ENCODE measurements at places on chromosomes 4 and X.

- no peak for DNase-seq
These were observed 49.0 kb upstream of the TRAM1L1 start for GRCh38 chr4:117134386-117134785.

GRCh38 chrX:84710611-84711010, 208.4 kb upstream of the HDX start:
- no peak for DNase-seq

GRCh38 chr4:112589206-112589605, 47.5 kb downstream of the ZGRF1 start:
- DNase-seq, result no peak

DNA sequence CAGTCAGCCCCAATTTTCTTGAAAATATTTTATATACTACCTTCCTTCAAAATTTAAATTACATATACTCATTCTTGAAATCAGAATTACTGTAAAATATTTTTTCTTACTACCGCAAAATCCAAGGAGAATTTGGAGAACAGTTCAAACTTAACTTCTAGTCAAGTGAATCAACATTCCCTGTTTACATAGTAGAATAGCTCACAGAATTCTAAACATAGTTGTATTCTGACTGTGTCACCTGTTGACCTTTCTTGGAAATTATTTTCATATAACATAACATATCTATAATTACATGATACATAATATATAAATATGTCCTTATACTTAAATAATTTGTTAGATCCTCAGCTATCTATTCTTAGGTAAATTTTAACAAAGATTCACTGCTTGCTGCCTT, 31.0 kb upstream of the FGF5 start:
- DNase-seq, result no peak

DNA sequence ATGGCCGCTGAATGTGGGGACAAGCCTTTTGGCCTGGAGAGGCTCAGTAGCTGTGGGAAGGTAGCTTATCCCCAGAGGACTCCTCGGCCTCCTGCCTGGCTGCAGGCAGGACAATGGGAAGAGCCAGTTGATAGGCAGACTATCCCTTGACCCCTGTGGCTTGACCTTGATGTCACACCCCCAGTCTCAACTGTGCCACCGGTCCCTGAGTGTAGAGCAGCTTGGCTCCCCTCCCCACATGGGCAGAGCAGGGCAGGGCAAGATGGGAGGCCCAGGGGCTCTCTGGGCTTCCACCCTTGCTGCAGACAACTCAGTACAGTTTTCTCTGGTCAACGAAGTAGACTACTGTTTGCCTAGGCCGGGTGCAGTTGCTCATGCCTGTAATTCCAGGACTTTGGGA, 25.7 kb downstream of the SYAP1 start:
- DNase-seq, result no peak

DNA sequence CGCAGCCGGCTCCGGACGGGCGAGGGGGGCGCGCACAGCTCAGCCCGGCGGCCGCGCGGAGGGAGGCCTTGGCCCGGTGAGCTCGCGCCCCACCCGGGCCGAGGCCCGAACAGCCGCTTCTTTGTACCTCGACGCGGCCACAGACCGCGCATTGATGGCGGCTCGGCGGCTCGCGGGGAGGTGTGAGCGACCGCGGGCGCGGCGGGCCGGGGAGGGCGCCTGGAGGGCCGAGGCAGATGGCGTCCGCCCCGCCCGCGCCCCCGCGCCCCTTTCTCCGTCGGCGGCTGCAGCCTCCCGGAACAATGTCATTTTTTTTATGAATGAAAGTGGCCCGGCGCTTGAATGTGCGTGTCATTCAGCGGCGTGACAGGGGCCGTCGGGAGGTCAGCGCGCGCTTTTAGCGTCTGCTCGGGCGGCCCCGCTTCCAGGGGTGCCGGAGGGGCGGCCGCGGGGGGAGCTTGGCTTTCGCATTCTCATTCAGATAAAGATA, 1.8 kb downstream of the FGFR3 start:
- no peak for DNase-seq

- no peak for DNase-seq
These were observed 239.5 kb upstream of the GPC4 start for GRCh38 chrX:133654811-133655210.

DNA sequence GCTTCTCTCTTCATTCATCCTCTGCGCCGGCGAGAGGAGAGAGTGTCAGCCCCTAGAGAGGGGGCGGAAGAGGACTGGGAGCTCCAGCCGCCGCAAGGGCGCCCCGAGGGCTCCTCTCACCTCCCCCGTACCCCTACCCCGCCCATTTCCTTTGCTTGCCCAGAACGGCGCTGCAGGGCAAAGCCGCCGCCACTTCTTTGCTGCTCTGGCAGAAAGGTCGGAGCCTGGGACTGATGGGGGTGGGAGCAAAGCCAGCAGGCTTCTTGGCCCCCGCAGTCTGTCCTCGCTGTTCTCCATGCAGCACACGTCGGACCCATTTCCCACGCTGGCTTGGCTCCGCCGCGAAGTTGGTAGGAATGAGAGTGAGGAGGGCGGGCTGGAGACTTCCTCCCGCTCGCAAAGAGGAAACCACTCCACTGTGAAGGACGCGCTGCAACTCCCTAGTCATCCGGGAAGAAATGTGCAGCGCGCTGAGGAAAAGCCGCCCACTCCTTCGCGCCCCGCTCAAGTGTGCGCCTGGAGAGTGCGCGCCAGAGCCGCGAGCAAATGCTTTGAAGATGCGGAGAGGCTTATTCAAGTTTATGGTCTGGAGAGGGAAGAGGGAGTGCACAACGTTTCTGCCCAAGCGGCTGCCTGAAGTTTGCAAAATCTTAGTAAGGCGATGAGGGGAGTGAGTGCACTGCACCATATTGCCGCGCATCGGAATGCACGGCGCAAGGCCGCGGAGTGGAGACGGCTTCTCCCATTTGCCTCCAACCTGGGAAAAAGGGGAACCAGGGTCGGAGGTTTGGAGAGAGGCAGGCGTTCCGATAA, 2.8 kb upstream of the PCDH7 start:
- DNase-seq, result no peak

DNA sequence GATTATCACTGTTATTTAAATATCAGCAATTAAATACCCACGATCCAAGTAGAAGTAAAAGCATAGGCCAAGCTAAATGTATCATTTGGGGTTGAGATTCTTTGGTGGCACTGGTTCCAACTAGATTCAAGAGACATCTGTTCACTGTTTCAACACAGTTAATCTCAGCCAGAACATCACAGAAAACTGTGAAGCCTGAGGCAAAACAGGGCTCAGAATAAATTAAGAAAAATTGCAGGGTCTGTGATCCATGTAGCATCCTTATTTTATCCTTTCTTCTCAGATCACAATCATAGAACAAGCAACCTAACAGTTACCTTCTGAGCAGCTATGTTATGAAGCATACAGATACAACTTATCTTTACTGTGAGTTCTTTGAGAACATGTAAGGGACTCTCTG, 23.7 kb downstream of the YTHDC1 start:
- no peak for DNase-seq

DNA sequence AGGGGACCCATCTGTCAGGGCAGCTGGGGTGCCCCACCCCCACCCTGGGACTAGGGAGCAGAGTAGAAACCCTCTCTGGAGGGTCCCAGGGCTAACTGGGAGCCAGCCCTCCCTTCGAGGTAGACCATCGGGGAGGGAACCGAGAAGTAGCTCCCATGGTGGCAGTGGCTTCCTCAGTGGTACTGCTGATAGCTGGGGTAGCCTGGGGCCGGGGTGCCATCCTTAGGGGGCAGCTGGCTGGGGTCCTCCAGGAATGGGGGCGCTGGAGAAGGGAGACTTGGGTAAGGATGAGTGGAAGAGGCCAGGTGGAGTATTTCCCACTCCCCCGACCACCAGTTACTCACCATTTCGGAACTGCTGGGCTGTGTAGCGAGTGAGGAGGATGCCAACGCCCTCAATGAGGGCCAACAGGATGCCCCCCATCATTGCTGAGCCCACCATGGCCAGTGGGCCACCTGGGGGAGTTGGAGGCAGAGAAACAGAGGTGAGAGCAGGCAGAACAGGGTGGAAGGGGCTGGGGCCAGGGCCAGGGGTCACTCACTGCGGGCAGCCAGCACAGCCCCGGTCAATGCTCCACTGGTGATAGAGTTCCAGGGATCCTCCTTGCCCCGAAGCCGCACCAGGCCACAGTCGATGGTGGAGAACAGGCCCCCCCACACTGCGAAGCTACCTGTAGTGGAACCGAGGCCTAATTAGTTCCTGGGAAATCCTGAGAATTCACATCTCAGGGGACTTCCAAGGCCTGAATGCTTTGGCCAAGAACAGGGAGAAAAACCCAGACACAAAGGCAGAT, 3.8 kb downstream of the TIMM17B start:
- DNase-seq, result no peak

GRCh38 chrX:34927866-34928265, 14.7 kb upstream of the FAM47B start:
- no peak for DNase-seq

- no peak for DNase-seq
These were observed 177.3 kb upstream of the ETNPPL start for GRCh38 chr4:108940149-108940548.

- no peak for DNase-seq
These were observed 59.3 kb downstream of the MAPK10 start for GRCh38 chr4:86300516-86300915.

DNA sequence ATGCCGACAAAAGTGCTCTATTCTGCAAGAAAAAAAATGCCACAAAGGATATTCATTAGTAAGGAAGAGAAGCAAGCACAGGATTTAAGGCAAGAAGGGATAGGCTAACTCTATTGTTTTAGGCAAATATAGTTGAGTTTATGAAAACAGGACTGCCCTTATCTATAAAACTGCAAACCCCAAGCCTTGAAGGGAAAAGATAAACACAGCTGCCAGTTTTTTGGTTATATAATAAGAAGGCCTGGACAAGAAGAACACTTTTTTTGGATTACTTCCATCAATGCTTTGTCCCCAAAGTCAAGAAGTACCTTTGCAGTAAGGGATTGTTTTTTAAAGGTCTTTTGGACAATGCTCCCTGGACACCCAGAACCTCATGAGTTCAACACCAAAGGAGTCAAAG, 45.4 kb upstream of the WWC2 start:
- DNase-seq, result no peak

- no peak for DNase-seq
These were observed 84.5 kb upstream of the MAML3 start for GRCh38 chr4:140238351-140239056.

DNA sequence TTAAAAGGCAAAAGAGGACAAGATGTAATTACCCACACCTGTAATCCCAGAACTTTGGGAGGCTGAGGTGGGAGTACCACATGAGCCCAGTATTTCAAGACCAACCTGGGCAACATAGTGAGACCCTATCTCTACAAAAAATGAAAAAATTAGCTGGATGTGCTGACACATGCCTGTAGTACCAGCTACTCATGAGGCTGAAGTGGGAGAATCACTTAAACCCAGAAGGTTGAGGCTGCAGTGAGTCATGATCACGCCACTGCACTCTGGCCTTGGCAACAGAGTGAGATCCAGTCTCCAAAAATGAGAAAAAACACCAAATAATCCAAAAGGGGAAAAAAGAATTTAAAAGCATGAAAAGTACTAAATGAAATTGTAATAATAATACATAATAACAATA, 30.8 kb downstream of the NR0B1 start:
- DNase-seq, result no peak

GRCh38 chr4:26331380-26331950, 10.7 kb downstream of the RBPJ start:
- no peak for DNase-seq

GRCh38 chr4:80252427-80252826, 14.0 kb upstream of the FGF5 start:
- DNase-seq, result no peak

GRCh38 chr4:112378243-112378620, 81.1 kb downstream of the ALPK1 start:
- DNase-seq, result no peak

DNA sequence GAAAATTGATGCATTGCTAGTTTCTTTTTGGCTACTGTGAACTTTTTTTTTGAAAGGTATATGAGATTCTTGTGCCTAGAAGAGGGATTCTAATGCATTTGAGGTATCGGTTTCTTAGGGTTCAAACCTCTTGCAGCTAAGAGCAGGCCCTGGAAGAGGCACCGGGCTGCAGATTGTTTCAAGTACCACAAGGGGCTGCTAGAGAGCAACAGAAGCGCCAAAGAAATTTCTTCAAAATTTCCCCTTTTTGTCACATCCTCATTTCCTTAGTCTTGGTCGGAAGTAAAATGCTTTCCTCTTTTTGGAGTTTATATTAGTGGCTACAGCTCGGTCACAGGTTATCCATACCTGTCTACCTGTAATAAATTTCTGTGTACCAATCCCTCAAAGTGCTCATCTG, 89.8 kb downstream of the PDGFRA start:
- DNase-seq, result no peak

DNA sequence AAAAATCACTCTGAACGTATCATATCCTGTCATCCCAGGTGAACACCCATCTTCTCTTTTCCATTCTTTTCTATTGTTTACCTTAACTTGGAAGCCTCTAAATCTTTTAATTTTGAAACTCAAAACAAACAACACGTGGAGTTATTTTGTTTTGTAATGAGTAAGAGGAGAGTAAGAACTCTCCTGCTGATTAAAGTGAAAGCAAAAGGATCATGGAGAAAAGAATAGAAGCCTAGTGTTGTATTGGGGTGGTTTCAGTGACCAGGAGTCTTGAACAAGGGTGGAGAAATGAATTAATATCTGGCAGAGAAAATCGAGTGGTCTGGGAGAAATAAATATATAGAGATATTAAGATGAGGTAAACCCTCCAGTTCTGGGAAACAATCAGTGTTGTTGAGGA, 237.4 kb upstream of the UGT8 start:
- DNase-seq, result no peak

DNA sequence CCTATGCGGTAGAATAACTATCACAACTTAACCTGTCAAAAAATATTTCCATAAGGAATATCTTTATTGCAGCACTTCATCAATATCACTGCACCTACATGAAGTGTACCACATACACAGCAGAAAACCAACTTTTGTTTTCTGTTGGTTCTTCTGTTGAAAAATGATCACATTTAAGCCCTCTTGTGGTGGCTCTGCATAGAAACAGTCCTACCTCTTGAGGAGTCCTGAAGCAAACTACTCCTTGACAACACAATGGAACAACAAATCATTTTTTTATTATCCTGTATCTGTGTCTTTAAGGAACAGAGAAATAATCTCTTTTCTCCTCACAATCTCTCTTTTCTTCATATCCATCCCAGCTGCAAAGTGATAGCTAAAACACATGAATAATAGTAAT, 39.8 kb upstream of the ATOH1 start:
- no peak for DNase-seq

DNA sequence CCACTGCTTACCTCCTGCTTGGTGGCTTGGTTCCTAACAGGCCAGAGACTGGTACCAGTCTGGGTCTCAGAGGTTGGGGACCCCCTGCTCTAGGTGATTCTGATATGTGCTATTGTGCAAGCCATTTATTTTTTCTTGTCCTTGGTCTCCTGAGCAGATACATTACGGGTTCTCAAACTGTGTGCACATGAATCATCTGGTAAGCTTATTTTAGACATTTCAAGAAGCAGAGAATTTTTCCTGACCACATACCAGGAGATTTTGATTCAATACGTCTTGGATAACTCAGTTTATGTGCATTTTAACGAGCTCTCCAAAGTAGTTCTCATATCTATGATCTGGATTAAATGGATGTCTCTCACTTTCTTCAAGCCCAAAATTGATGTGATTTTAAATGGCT, 77.2 kb downstream of the FHIP1A start:
- no peak for DNase-seq

- no peak for DNase-seq
These were observed 1.0 kb upstream of the PDGFRA start for GRCh38 chr4:54228056-54228527.

All from stimulated activated CD8-positive, alpha-beta memory T cell treated with anti-CD3 and anti-CD28 coated beads, Interleukin-15, amount 100 ng/mL, for 48 hours (primary cell).